NCI-H2029 (cell line): ENCODE measurements at places on chromosomes 5 and 9.

GRCh38 chr5:174736331-174736721 is 11.9 kb downstream of the MSX2 start:
- no peak for DNase-seq

GRCh38 chr5:10439692-10440091 is 2.0 kb upstream of the ROPN1L start:
- no peak for DNase-seq

DNA sequence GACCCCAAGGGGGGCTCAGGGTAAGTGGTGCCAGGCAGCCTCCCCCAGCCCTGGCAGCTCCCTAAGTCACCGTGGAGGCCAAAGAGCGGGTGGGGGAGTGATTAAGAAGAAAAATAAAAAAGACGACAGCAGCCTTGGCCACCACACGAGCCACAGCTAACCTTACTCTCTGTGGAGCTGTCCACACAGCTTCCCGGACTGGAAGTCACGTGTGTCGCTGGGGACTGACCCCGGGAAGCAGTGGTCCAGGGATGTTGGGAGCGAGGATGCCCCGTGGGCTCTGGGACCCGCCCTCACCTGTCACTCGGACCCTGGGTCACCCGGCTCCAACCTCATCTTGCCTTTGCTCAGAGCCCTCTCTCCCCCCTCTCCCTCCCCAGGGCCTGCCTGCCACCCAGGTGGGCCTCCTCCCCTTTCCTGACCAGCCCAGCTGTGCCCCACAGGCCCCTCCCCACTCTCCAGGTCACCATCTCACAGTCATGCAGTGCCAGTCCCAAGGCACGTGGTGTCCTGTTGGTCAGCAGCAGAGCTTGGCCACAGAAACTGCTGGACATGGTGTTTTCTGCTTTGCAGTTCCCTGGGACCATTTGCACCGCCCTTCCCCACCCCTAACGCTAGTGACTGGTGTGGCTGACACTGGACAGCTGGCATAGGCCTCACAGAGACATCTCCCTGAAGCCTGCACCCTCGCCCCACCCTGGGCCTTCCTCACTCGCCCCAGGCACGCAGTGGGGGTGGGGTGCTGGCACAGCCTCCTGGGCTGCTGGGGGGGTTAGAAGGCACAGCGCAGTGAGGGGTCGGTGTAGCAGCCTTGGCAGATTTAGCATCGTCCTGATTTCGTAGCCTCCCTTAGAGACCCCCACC is 9.8 kb upstream of the EXOC3 start:
- DNase-seq = no peak

DNA sequence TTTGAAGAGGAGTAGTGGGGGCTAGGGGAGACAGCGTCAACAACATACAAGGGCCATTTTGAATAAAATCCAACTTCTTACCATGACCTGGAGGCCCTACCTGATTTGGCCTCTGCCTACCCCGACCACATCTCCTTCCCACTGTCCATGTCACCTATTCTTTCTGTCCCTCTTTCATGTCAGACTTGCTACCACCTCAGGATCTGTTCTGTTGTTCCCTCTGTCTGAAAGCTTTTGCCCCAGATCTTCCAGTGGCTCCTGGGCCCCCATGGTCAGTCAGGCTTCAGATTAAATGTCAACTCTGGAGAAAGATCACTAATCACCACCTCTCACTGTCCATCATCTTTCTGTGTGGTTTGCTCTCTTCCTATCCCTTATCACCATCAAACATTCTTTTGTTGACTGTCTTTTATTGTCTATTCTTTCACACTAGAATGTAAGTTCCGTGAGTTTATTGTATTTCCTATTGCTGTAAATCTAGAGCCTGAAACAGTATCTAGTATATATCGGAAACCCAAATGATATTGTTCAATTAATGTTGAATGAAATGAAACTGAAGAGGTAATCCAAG is 31.2 kb upstream of the APC start:
- no peak for DNase-seq

GRCh38 chr5:133814152-133814551 is 154.3 kb downstream of the C5orf15 start:
- no peak for DNase-seq

- DNase-seq = no peak
These were observed 8.0 kb upstream of the MAMDC2 start for GRCh38 chr9:70035691-70036090.

DNA sequence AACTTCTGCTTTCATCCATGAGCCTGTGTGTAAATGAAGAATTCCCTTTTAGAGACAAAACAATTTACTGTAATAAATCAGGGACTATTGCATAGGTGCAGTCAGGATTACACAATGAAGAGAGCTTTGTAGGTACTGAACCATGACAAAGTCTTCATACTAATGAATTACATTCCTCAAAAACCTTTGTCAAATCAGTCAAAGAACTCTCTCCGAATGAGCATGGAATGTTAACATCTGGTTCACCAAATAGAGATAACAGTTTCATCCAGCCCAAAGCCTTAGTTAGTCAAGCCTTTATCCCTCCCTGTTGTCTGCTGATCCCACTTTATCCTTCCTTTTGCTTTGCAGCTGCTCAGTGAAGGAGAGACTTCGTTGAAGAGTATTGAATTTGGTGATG is 62.9 kb upstream of the DMRTA1 start:
- no peak for DNase-seq

GRCh38 chr9:99399474-99399873 is 177.4 kb downstream of the SEC61B start:
- DNase-seq = no peak

- DNase-seq = no peak
These were observed 41.6 kb upstream of the ZNF300 start for GRCh38 chr5:150946351-150946905.

- no peak for DNase-seq
These were observed 27.2 kb downstream of the RUSC2 start for GRCh38 chr9:35517131-35517530.

- peak; percentile 48 for DNase-seq
These were observed 17.7 kb downstream of the EFNA5 start for GRCh38 chr5:107652839-107653607.

DNA sequence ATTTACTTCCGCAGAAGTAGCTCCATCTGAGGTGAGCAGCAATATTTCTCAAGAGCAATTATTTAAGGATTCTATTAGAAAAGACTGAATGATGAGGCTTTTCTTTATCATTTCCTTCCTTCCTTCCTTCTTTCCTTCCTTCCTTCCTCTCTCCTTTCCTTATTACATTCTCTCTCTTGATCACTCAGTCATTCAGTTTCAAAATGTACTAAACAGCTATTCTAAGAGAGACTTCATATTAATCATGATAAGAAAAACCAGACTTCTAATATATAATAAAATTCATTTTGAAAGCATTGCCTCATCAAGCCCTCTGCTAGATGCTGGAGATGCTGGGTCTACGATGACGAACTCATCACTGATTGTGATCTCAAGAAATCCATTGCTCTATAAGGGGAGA is 30.4 kb upstream of the PAPPA start:
- no peak for DNase-seq

DNA sequence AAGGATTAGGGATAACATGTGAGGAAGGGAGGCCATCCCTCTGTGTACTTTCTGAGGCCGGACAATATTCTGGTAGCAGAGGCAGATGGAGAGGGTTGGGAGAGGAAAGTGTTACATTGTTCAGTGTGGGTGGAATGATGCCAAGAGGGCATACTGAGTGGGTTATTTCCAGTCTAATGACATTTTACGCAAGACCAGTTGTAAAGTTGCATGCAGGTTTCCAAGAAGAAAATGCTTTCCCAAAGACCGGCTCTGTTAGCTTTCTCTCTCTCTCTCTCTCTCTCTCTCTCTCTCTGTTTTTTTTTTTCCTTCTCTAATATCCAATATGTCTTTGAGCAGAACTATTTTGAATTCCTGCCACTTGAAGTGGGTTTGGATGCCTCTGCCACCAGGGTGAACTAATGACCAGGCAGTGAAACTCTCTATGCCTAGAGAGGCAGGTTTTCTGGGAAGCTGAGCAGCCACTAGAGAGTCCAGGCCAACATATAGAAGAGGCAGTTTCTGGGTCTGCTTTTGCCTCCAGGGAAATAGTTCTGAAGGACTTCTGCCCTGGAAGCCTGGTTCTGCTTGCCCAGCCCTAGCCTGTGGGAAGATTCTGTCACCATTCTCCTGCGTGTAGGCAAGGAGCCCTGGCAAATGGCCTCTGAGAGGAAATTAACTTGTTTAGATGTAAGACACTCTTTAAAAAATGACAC is 24.4 kb upstream of the ZNF366 start:
- DNase-seq = no peak
